ENCODE measurements at places on chromosomes 1 and 21.

- DNase-seq = no peak
Observed at GRCh38 chr1:228112617-228113016, 3.5 kb upstream of the MRPL55 start.

DNA sequence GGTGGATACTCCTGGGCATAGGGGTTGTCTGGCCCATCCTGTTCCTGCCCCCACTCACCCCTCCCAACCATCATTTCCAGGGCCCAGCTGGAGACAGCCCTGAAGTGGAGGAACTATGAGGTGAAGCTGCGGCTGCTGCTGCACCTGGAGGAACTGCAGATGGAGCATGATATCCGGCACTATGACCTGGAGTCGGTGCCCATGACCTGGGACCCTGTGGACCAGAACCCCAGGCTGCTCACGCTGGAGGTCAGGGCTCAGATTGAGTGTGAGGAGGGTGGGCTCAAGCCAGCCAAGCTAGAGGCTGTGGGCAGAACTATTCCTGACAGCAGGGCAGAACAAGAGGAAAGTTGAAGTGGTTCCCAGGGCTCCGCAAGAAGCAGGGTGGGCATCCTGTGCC is 14.2 kb downstream of the RHOC start:
- DNase-seq = no peak

GRCh38 chr21:39715804-39716397 is 29.1 kb upstream of the IGSF5 start:
- peak; percentile 10 for DNase-seq

GRCh38 chr1:115113766-115114165 is 24.5 kb upstream of the TSPAN2 start:
- no peak for DNase-seq

- DNase-seq = no peak
Observed at GRCh38 chr1:56577406-56578137, 1.8 kb downstream of the PLPP3 start.

DNA sequence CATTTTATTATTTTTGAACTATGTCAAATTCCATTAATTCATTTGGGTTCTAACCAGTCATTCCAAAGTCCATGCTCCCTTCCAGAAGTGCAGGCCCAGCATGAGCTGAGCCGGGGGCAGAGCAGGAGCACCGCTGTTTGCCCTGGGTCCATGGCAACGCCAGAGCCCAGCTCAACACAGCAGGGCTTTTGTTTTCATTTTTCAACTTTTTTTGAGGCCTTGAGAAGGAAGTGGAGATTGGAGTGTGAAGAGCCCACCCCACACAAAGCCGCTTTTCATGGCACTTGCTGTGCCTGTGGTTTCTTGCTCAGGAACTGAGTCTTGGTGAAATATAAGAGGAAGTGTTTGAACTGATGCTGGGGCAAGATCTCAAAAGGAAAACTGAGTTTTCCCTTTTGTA is 13.2 kb upstream of the PRMT2 start:
- no peak for DNase-seq

GRCh38 chr1:210464519-210465039 is 135.9 kb downstream of the HHAT start:
- no peak for DNase-seq

GRCh38 chr1:22839806-22840205 is 129.2 kb downstream of the EPHB2 start:
- DNase-seq = no peak

GRCh38 chr1:38870996-38871395 is 2.2 kb downstream of the MYCBP start:
- DNase-seq = no peak

DNA sequence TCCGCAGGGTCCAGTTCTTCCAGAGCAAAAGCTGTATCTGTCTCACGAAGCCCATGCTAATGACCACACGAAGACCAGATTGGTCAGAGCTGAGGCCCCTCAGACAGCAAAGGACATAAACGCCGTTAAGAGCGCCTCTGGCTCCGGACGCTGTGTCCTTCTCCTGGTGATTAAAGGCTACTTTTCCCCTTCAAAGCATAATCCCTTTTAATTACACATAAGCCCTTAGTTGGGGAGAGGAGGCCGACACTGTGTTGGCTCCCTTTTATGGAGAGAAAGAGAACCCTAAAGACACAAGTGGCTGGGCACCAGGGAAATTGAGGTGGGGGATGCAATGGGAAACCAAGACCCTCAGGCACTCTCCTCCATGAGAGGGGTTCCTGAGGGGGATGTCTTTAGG is at the start of gene ABCA4:
ABCA4 (minus strand) TSS at position 158 of the 400 bp plus-strand sequence; CDS start at position 55, 103 bp downstream.
- no peak for DNase-seq

DNA sequence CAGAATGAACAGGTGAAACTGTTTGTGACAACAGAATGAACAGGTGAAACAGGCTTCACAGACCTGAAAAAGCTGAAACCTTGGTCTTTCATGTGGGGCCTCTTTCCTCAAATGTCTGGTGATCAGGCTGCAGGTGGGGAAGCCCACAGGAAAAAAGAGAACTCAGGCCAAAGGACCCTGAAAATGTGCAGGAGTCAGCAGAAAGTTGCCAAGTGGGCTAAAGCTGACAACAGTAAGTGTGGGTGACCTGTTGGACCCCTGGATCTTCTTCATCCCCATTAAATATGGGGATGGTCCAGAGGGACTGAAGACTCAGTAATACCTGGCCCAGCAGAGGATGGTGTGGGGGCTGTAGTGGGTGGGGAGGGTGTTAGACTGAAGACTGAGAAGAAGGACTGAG is 9.1 kb upstream of the CHIT1 start:
- DNase-seq = no peak

DNA sequence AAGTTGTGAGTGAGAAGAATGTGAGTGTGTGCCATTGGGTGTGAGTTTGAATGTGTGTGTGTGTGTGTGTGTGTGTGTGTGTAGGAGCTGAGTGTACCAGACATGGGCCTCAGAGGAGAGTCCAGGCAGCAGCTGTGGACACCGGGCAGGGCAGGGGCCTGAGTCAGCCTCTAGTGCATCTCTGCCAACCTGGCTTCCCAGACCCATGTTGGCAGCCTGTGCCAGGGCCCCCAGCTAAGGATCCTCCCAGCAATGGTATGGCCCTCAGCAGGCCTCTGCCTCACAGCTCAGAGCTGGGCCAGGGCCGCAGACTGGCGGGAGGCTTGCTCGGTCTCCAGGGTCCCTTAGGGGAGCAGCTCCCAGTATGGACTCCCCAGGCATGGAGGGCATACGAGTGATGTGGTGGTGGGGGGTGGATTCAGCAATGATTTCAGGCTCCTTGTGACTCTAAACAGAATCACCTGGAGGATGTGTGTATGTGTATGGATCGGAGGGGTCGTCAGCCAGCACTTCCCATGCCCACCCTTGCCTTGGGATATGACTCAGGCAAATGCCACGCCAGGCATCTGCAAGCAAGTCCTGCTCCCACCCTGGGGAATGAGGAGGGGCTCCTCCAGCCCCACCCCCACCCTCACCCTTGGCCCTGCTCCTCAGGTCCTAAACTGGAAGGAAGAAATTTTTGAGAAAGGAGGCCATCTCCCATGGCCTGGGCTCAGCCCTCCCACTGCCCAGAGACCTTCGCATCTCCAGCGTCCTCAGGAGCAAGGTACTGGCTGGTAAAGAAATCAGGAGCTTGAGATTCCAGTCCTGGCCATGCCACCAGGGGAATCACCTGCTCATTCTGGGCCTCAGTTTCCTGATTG is 1.8 kb upstream of the FOXO6 start:
- peak; percentile 9 for DNase-seq

DNA sequence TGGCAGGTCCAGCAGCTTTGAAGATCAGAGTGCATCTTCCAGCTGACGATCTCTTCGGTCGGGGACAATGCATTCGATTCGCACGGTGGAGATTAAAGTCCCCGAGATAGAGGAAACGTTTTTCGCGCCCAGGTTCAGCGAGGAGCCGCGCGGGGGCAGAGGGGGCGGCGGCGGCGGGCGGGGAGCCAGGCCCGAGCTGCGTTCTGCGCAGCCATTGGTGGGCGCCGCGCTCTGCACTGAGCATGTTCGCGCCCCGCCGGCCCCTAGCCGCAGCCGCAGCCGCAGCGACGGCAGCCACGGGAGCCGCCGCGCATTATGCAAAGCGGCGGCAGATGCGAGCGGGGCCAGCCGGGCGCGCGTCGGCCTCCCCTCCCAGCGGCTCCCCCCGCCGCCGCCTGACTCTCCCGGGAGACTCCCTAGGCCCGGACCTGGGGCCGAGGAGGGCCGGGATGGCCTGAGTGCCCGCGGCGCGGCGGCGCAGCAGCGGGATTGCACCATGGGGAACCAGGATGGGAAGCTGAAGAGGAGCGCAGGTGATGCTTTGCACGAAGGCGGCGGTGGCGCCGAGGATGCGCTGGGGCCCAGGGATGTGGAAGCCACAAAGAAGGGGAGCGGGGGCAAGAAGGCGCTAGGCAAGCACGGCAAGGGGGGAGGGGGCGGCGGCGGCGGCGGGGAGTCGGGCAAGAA is at the start of gene FMN2:
FMN2 (plus strand) TSS at position 270 of the 687 bp plus-strand sequence; CDS start at position 497, 227 bp downstream.
- DNase-seq = no peak

- no peak for DNase-seq
Observed at GRCh38 chr1:7578206-7578605, 192.9 kb upstream of the VAMP3 start.

DNA sequence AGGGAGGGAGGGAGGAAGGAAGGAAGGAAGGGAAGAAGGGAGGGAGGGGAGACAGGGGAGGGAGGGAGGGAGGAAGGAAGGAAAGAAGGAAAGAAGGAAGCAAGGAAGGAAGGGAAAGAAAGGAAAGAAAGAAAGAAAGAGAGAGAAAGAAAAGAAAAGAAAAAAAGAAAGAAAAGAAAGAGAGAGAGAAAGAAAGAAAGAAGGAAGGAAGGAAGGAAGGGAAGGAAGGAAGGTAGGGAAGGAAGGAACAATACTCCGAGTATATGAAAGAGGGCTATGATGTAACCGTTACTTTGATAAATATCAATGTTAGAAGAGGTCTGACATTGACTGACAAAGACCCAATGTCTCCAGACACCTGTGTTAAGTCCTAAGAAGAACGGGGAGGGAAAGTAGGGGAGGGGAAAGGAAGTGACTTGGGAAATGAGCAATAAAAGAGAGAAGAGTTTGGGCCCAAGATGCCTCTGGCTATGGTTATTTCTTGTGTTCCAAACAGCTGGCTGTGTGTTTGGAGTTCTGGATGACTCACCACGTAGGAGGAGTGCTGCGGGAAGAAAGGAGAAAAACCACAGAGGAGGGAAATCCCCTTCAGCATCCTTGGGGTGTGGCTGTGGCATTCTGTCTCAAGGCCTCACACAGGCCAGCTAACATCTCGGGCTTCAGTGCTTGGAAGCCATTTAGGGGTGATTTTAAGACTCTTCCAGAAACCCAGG is 37.0 kb upstream of the RXRG start:
- peak; percentile 68 for DNase-seq

GRCh38 chr1:178941849-178942248 is 71.0 kb upstream of the ANGPTL1 start:
- DNase-seq = no peak
